ENCODE measurements at places on chromosomes 11 and 22.
A peak's percentile ranks its signal among the peaks of the same experiment; 100 is the strongest.

- no peak for DNase-seq
Observed at GRCh38 chr11:117633186-117633754, 163.7 kb downstream of the DSCAML1 start.

GRCh38 chr11:73839123-73839457 lies 37.6 kb downstream of the COA4 start:
- DNase-seq, result no peak

GRCh38 chr11:47376525-47377371 lies 1.6 kb downstream of the SPI1 start:
- peak; percentile 83 for DNase-seq

GRCh38 chr11:71548716-71549151 lies 514 bp downstream of the KRTAP5-9 start:
- DNase-seq, result peak; percentile 61

DNA sequence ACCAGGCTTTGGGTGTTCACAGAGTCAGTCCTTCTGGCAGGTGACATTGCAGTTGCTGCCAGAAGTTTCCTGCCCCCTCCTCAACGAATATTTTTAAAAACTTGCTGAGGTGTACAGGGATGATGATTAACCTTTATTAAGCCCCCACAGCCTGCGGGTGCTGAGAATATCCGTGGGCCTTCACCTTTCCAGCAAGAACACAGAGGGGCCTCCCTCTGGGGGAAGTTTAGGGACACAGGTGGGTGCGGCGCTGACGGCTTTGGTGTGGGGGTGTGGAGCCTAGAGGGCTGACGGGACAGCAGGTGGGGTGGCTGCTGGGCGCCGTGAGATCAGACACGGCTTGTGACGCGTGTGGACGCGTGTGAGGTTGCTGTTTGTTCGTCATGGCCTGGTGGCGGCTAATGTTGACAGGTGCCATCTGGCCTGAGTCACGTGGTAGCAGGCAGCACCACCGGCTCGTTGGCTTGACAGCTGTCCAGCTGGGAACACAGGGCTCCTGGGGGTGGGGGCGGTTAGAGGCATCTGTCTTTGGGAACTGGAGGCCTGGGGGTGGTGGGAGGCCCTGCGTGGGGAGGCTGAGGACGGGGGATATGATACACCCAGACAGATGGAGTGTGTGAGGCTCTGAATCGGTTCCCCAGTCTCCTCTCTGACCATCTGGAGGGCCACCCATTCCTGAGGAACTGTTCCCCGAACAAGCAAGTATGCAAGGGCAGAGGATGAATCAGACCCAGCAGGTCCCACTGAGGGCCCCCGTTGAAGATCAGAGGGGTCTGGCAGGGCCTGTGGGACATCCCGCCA lies 12.5 kb upstream of the LRRC10B start:
- DNase-seq, result no peak

DNA sequence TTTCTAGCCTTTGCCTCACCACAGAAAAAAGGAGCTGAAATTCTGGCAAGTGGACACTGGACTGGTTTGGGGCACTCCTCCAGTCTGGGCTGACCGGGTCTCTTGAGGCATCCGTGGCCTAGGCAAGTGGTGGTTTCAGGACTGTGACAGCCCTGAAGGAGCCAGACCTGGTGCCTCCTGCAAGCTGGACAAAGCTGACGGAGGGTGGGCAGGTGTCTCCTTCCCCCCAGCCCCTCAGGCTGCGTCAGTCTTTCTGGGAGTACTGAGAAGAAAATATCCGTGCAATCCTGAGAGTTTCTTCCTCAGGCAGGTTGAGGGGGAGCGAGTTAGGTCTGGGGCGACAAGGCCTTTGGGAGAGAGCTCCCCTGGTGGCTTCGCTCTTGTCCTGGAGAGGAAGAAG lies 4.3 kb upstream of the UCP3 start:
- no peak for DNase-seq

GRCh38 chr22:50025993-50026392 lies 13.4 kb upstream of the IL17REL start:
- DNase-seq, result no peak

GRCh38 chr11:65366340-65366773 lies 11.8 kb downstream of the TIGD3 start:
- no peak for DNase-seq

DNA sequence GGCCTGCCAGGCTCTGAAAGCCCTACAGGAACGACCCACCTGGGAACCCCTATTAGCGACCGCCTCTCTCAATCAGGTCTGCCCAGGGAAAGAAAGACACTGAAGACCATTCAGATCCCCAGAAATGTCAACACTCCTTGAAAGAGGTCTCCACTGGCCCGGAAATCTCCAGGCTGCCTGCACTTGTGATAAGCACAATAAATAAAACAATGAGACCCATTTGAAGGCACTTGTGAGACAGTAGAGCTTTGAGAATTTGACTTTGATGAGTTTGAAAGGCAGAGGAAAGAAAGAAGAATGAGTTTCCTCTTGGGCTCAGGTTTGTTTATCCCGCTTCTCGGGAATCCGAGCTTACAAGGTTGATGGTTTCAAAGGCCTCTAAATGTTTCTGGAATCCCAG lies 416.3 kb downstream of the BUD13 start:
- no peak for DNase-seq

DNA sequence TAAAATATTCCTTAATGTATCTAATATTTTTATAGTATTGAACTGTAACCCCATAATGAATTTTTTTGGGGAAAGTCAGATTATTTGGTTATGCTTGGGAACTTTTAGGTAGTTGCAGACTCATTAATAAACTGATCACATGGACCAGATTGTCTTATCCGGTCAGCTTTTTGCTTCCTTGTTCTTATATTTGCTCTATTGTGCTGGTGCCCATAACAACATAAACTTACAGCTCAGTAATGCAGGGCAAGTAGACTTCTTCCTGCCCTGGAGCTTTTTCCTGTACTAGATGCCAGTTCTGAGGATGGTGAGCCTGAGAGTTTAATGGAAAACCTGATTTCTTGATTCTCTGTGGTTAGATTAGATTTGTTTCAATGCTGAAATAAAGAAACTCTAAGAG lies 53.2 kb downstream of the MTMR3 start:
- no peak for DNase-seq

DNA sequence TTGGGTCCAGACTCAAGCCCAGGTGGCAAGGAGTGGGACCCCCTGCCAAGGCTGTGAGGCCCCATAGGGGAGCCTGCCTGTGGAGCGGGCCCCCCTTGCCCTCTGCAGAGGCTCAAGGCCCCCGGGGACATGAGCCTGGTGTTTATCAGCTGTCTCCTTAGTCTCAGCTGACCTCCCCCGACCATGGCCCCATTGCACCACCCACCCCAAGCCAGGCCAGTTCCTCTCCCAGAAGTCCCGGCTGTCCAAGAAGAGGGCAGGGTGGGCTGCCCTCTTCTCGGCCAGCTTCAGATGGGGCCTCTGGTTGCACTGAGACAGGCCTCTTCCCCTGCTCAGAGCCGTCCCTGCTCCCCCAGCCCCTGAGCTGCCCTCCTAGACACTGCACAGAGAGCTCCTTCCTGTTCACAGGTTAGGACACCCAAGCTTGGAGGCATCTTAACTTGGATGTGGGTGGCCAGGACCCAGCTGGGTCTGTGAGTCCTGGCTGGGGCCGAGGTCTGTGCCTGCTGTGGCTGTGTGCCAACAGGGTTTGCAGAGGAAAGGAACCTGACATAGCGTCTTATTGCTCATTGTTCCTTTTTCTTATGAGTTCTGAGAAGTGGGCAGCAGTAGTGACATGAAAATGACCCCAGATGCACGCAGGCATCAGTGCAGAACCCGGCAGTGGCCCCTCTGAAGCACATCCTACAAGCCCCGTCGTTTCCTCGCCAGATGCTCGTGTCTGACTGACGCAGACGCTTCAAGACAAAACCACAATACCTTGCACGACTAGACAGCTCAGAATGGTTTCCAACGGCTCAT lies 5.4 kb downstream of the TRABD start:
- DNase-seq, result no peak
